T-helper 17 cell (primary cell): ENCODE measurements at places on chromosomes 7 and 10. TPM values are rescaled to one million over a fixed set of nuclear protein-coding genes. Genes with fewer than 3 reads are reported as not detected.

DNA sequence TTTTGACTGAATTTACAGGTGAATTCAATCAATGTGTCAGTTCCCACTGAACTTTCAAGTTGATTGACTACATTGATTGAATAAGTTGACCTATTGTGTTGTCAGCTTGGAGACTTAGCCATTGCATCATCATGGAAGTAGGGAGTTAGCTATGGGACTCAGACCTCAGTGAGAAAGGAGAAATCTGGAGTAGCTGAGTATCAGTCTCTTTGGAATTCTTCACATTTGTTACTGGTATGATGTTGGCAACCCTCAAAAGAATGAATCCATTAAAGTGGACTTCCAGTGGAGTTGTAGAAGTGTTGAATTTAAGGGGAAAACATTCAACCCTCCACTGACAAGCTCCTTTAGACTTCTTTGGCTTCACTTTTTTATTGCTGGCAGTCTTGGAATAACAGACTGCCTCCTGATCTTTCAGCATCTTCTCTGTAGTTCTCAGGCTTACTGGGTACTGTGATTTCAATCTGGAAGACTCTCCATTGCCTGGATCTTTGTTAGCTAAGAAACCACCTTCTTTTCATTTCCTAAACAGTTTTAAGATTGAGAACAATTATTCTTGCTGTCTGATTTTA lies 160.3 kb upstream of the NRP1 start:
- no peak for DNase-seq

The OR2A7 gene
- total RNA-seq, result 1.2 TPM

DNA sequence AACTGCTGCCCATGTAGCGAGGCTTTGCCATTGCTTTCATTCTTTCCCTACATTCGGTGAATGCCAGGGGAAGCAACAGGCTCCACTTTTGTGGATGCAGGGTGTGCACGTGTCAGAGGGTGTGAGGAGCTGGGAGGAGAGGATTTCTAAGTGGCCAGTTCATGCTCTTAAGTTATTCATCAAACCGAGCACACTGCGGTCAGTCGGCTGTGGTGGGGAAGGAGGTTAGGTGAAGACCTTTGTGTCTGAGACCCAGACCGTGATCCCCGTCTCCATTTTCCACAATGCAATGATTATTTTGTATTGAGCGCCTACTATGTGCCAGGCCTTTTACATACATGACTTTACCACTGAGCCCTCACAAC lies 438.6 kb upstream of the GALNT17 start:
- DNase-seq, result no peak

DNA sequence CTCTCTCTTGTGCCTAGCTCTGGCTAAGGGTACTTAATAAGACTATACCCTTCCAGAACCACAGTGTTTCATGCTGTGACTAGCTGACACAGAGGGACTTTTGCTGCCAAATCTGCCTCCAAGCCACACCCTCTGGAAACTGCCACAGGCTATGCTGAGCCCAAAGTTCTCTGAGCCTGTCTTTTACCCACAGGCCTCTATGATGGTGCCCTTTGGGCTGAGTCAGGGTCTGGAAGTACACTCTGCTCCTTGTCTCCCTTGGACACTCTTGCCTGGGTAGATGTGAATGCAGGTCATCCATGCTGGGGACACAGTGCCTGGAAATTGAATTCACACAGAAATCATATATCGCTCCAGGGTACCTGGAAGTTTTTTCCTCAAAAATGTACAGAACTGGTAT lies 22.6 kb downstream of the DYDC1 start:
- no peak for DNase-seq

The DGKI gene
- 0.02 TPM for total RNA-seq

DNA sequence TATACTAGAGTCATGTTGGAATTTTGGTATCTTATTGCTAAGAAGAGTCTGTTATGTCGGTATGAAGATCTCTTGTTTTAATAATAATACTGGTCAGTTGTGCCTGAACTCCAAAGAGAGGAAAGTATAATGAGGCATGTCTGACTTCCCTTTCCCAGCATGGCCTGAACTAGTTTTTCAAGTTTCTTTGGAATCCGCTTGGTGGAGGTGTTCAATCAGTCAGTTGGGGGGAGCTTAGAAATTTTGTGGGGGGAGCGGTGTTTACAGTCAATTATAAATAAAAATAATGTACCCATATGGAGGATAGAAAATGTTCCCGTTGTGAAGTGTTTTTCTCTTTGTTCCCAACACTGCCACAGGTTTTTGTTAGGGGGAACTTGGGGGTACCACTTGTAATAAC lies 1.5 kb upstream of the TRDMT1 start:
- no peak for DNase-seq

- DNase-seq, result no peak
Observed at GRCh38 chr10:89337484-89337883, 9.7 kb downstream of the IFIT3 start.

- DNase-seq, result no peak
Observed at GRCh38 chr7:30247541-30248401, 36.6 kb upstream of the ZNRF2 start.

GRCh38 chr10:12716042-12716441 lies 285.5 kb downstream of the CCDC3 start:
- no peak for DNase-seq

GRCh38 chr7:45180084-45180986 lies 22.7 kb downstream of the RAMP3 start:
- no peak for DNase-seq

DNA sequence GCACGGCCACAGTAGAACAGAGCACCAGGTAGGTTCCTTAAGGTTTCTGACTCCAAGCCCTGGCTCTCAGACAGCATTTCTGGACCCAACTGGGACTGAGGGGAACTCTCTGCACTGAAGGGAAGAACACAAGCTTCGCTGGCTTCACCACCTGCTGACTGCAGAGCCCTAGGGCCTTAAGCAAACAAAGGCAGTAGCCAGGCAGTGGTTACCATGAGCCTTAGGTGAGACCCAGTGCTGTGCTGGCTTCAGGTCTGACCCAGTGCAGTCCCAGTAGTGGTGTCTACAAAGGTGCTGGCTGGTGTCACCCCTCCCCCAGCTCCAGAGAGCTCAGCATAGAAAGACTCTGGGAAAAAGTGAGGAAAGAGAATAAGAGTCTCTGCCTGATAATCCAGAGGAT lies 59.5 kb downstream of the SIRT1 start:
- no peak for DNase-seq

DNA sequence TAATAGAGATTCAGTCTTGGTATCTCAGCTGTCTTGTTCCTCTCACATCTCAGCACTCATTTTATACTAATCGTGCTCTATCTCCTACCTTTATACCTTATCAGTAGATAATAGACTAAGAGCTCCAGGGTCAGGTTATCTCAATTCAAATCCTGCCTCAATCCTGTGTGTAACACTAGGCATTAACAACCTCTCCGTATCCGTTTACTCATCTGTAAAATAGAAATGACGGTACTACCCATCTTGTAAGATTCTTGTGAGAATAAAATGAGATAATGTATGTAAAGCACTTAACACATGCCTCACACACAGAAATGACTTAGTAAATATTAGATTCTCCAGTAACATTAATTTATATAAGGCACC lies 622 bp upstream of the P4HA1 start:
- DNase-seq, result no peak

DNA sequence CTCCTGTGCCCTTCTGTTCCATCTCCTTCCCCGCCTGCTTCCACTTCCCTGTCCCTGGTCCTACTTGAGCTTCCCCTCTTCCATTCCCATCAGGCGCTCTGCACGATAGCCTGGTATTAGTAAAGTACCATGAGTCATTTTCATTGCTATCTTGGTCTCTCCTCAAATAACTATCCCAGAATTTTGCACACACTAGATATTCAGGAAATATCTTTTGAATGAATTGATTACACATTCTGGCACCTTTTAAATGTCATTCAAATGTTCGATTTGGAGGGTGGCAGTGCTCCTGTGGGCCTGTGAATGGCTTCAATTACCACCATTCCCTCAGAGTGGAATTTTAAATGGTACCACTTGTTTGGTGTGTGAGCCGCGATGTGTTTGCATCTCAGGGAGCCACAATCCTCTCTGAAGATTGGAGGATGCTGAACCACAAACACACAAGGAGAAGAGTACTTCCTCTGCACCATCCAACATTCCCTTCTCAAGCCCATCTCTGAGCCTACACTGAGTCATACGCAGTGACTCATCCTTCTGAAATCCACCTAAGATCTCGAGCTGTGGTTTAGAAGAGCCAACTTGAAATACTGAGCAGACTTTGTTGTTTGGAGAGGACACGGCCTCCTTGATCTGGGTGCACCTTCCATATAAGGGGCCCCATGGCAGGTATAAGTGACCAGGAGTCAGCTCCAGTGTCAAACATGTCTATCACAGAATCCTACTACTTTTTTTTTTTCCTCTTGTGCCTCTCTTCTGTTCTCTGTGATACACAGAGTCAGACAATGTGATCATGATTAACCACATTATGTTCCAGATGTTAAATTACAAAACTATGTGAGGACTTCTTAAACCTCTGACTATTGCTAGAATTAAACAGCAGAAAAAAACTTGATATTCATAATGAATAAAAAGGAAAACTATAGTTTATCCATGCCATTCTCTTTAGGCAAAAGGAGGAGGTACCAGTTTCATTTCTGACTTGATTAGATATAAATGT lies 81.9 kb downstream of the BMPER start:
- DNase-seq, result no peak

- no peak for DNase-seq
Observed at GRCh38 chr10:96655461-96656197, 64.7 kb downstream of the PIK3AP1 start.

GRCh38 chr7:130901209-130901783 lies 167.3 kb upstream of the KLF14 start:
- no peak for DNase-seq

GRCh38 chr10:6446711-6447110 lies 133.4 kb downstream of the PRKCQ start:
- DNase-seq, result no peak

The ADGRA1 gene
- not detected for total RNA-seq

The AKR1B15 gene
- not detected for total RNA-seq

The PRR15 gene
- total RNA-seq, result not detected

DNA sequence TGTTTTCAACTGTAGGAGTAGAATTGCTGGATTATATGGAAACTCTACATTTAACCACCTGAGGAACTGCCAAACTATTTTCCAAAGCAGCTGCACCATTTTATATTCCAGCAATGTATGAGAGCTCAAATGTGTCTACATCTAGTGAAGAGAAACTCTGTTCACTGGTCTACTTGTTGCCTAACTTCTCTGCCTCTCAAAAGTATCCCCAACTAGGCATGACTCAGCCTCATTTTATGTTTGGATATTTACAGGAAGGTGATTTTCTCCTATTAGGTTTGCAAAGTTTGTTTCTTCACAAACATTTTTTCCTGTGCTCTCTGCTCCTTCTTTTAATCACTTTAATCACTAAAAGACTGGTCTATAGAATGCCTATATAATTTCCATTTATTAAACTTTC lies 37.1 kb upstream of the SRI start:
- DNase-seq, result no peak

- DNase-seq, result no peak
Observed at GRCh38 chr10:99292159-99292558, 37.0 kb upstream of the CNNM1 start.
